ENCODE measurements at places on chromosomes 2 and 18. TPM values are rescaled to one million over a fixed set of nuclear protein-coding genes. Genes with fewer than 3 reads are reported as not detected.

Gene ATP5F1A
- total RNA-seq = 462 TPM

Gene G6PC2
- total RNA-seq = not detected

Gene SERPINB11
- total RNA-seq = not detected

Gene ANKRD23
- 7.4 TPM for total RNA-seq

DNA sequence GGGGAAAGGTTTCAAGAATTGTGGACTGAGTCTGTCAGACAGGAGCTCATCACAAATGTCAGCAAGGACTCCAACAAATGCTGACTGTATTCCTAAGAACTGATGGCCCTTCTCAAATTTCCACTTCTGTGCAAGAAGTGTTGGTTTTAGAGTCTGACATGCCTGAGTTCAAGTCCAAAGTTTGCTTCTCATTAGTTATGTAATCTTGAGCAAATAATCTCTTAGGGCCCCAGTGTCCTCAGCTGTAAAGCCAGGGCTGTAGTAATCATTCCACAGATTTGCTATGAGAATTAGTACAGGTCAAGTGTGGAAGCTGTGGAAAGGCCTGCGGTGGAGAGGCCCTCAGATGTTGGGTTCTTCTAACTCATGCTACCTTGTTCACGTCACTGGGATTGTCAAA lies 23.9 kb downstream of the MEP1B start:
- DNase-seq = no peak

DNA sequence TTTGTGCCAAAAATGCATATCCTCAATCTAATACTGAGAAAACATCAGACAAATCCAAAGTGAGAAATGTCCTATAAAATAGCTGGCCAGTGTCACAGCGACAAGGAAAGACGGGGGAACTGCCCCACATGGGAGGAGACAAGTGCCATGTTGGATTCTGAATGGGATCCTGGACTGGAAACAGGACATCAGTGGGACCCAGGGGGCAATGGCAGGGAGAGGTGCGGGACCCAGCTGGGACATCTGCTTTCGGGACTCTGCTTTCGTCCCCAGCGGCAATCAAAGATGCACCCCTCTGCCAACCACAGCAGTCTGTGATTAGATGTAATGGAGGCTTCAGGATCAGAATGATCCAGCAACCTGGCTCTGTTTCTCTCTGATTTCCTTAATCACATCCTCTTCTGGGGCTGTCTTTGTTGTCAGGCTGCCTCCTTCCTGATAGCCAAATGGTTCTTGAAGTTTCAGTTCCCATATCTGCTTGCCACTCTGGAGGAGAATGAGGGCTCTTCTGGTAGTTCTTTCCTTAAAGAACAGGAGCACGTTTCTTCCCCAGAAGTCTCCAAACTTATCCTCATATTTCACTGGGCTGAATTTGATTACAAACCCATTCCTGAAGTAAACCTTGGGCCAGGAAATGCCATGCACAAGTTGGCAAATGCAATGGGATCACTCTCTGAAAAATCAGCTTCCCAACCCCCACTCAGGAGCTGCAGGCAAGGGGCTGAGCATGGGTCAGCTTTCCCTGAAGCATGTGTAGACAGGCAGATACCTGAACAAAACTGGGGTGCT lies 13.6 kb upstream of the PROC start:
- peak; percentile 10 for DNase-seq

GRCh38 chr2:12684471-12684936 lies 32.2 kb upstream of the TRIB2 start:
- no peak for DNase-seq

DNA sequence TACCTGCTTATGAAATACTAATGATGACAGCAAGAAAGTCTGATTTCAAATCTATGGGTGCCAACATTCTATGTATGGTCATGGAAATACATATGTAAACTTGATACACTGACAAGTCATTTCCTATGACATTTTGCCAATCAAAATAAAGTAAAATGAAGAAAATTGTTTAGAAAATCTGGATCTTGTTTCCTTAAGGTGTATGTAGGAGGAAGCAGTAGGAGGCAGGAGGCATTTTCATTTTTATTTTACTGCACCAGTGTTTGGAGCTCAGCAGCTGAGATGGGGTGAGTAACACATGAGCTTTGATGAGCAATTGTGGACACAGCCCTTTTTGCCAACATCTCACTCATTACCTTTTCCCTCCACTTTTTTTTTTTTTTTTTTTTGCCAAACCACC lies 167.0 kb downstream of the AFF3 start:
- DNase-seq = no peak

DNA sequence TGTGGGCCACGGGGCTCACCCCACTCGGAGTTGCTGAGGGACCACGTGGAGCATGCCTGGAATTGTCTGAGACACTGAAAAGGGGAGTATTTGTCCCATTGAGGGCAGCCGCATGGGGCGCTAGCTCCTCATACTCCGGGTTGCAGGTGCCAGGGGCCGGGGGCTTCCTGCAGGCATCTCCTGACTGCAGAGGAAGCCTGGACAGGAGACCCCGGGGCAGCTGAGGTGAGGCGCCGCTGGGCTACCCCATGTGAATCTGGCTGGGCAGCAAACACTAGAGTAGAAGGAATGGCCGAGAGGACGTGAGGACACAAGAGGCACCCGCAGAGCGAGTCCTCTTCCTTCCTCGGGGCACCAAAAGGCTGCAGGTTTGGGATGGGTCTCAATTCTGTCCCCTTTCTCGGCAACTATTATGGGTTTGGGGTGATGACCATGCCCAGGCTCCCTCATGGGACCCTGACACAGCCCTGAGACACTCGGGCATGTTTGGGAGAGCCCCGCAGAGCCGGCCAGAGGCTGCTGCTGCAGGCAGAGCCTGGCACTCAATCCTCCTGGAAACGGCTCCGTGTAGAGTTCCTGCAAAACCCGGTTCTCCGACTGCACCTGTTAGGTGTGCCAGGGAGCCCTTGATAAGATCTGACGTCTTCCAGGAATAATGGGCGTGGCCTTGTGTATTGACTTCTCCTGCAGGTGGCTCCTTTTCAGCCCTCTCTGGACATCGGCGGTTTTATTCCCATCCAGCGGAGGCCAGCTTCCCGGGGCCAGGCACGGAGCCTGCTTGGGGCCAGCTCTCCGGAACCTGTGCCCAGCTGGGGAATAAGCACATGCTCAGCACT lies 77.0 kb downstream of the CTIF start:
- no peak for DNase-seq

- DNase-seq = no peak
These were observed 604 bp downstream of the COQ10B start for GRCh38 chr2:197453914-197454398.

DNA sequence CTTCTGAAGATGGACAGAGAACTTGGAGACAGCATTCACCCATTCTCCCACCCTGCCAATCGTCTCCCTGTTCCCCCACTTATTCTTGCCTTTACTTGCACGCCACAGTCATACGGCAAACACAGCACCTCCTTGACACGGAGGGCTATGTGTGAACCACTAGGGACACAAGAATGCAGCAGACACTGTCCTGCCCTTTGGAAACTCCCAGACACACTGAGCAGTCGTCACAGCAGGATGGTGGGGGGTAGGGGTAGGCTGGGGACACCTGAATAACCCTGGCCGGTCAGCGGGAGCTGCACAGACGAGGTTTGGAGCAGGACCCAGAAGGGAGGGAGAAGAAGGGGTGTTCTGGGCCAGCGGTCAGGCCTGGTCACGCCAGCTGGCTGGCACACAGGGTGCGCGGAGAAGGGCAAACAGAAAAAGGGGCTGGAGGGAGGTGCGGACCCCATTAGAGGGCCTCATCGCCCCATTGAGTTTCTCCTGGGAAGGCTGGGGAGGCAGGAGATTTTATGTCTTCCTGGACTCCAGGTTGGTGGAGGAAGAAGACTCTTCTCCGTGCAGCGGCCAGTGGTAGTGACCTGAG lies 40.0 kb upstream of the FOSL2 start:
- peak; percentile 47 for DNase-seq

DNA sequence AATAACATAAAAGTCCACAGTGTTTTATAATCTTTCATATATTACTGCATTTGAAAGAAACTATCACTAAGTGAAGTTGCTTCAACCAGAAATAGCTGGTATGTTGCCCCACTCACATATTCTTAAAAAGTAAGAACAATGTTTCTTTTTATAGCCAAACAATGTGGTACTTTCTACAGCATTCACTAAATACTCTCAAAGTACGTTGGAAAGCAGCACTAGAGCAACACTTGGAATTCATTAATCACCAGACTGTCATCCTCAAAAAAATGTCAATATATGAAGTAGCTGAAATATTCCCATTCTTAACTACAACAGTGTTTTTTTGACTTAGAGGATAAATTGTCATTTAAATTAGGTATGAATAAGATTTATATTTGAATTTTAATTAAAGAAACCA lies 32.8 kb downstream of the COBLL1 start:
- no peak for DNase-seq

DNA sequence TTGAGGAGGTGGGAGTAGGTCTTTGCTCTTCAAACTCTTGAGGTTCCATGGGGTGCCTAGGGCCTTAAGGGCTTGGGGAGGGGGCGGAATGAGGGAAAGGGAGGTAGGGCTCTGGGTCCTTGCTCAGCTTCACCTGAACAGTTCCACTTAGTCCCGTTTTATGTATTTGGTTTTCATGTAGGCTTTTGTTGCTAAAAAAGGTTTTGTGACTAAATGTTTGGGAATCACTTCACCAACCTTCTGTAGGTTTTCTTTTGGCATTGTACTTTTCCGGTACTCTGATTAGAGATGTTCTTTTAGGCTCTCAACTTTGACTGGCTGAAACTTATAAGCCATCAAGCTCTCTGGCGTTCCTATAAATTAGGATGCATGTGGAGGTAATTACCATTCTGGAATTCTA lies 108.1 kb downstream of the MYCN start:
- no peak for DNase-seq

GRCh38 chr2:152024477-152024876 lies 74.4 kb downstream of the CACNB4 start:
- DNase-seq = no peak

- no peak for DNase-seq
These were observed 13.2 kb upstream of the OR6B3 start for GRCh38 chr2:240066489-240066888.

DNA sequence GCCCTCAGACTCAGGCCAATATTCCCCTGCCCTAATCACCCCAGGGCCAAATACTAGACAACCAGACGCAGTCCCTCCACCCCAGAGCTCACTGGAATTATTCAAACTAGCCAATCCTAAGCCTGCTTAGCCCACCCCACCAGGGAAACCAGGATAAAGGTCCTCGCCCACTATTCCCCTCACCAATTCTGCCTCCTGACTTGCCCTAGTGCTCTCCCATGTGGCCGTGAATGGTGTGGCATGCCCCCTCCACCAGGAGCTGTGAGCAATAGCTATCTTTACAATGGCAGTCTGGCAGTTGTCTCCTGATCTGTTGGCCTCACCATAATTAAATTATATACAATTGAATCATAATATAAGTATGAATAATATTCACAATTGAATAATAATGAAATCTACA lies 42.3 kb downstream of the FAM124B start:
- no peak for DNase-seq

GRCh38 chr2:172928756-172929155 lies 146.9 kb upstream of the MAP3K20 start:
- no peak for DNase-seq

Data from natural killer cell treated with Interleukin-12 subunit alpha and Interleukin-12 subunit beta and Interleukin-15 and Interleukin-18, amount 100 ng/mL, for 72 hours (primary cell).